A375 (cell line): ENCODE measurements at places on chromosomes 4 and X. TPM values are rescaled to one million over a fixed set of nuclear protein-coding genes. Genes with fewer than 3 reads are reported as not detected.

The GLRA3 gene
- total RNA-seq = not detected in 2 replicates

The TEX13D gene
- total RNA-seq = 0.11 and 0.26 TPM in 2 replicates

The RAB28 gene
- total RNA-seq = 12.8 and 19.2 TPM in 2 replicates

The AMOT gene
- 9.3 and 9.4 TPM in 2 replicates for total RNA-seq

The LNX1 gene
- 3.2 and 3.4 TPM in 2 replicates for total RNA-seq

The LDB2 gene
- total RNA-seq = not detected in 2 replicates

The CENPVL2 gene
- not detected in 2 replicates for total RNA-seq

The SMIM20 gene
- total RNA-seq = 29.4 and 40.0 TPM in 2 replicates

The NMU gene
- total RNA-seq = 8.4 and 9.2 TPM in 2 replicates

The XAGE1A gene
- 215 and 216 TPM in 2 replicates for total RNA-seq

The MFAP3L gene
- total RNA-seq = 1.1 and 1.2 TPM in 2 replicates

The MTMR8 gene
- 0.26 and 0.82 TPM in 2 replicates for total RNA-seq

The ADH6 gene
- not detected in 2 replicates for total RNA-seq

The POF1B gene
- 0.05 TPM in 1 of 2 replicates, not detected in the other for total RNA-seq

The PAK3 gene
- 0.38 and 1.3 TPM in 2 replicates for total RNA-seq

The COL25A1 gene
- not detected in 2 replicates for total RNA-seq

The FREM3 gene
- total RNA-seq = not detected in 2 replicates

The ARHGAP36 gene
- not detected in 2 replicates for total RNA-seq

The AVPR2 gene
- total RNA-seq = 0.27 TPM in 1 of 2 replicates, not detected in the other

The CLGN gene
- 0.08 and 0.34 TPM in 2 replicates for total RNA-seq

The IL2 gene
- total RNA-seq = not detected in 2 replicates

The KLHL4 gene
- total RNA-seq = 0.58 and 0.64 TPM in 2 replicates

The MAGEA9B gene
- not detected in 2 replicates for total RNA-seq

The SLIT2 gene
- 1.5 and 2.9 TPM in 2 replicates for total RNA-seq

The NLGN4X gene
- total RNA-seq = 24.3 and 31.8 TPM in 2 replicates

The CEP44 gene
- 8.8 and 12.0 TPM in 2 replicates for total RNA-seq
